NCI-H524 (cell line): ENCODE measurements at places on chromosomes 7 and 10.

GRCh38 chr10:124864421-124865193 is 63.0 kb downstream of the ABRAXAS2 start:
- no peak for DNase-seq

- no peak for DNase-seq
Observed at GRCh38 chr7:36372156-36372555, 17.5 kb upstream of the ANLN start.

DNA sequence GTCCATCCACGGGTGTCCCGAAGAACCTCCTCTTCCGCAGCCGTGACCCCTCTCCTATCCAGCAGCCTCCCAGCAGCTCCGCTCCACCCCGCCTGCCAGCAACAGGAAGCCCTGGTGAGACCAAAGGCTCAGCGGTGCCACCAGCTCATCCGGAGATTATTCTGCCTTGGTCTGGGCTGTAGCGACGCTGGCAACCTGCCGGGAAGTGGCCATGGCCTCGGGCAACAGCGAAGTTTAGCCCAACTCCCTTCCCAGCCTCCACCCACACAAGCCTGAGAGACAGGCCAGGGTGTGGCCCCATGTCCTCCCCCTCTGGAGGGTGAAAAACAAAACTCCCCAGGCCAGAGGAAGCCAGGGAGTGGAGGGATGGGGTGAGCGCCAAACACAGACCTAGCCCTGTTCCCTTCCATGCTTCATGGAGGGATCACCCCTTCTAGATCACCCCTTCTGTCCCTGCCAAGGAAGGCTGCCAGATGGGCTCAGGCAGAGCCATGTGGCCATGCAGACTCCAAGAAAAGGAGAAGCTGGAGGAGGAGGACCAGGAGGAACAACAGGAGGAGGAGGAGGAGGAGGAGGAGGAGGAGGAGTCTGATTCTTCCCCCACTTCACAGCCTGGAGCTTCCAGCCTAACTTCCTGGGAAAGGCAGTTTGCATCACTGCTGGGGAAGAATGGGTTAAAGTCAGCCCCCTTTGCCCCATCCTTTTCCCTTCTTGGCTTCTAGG is 918 bp downstream of the CALHM2 start:
- no peak for DNase-seq

DNA sequence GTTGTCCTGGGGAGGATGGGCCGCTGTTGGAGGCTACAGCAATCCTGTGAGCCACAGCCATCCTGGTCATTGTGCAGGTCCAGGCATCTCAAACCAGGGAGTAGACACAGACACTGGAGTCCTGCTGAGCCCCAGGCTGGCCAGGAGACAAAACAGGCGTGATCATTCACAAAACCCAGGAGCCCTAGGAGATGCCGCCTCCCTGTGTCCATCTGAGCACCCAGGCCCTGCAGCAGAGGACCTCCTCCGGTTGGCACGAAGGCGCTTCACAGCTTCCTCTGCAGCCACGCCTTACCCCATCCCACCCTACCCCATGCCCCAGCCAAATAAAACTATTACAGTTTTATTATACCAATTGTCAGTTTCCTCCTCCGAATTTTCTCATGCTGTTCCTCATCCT is 183.6 kb downstream of the PLXNA4 start:
- DNase-seq: no peak

DNA sequence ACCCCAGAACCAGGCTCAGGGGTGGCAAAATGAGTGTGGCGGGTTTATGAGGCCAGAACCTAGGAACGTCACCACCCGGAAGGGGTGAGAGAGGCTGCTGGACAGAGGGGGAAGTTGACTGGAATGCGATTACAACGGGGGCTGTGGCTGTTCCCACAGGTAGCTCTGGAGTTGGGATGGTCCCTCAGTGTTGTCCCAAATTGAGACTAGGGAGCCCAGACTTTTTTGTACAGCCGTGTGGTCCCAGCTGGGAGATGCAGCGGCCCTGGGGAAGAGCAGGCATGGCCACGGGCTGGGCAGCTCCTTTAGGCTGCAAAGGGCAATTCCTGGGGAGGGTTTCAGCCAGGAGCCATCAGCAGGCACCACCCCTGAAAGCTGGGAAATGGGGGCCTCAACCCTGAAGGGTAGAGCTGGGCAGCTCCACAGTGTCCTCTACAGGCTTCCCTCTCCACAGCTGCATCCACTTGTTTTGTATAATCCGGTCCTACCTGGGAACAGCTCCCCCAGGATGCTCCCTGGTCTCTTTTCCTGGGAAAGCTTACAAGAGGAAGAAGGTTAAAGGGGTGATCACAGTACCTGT is 11.0 kb upstream of the GDF10 start:
- no peak for DNase-seq
